Activated CD4-positive, CD25-positive, alpha-beta regulatory T cell treated with anti-CD3 and anti-CD28 coated beads, Interleukin-2, amount 50 U/mL, for 24 hours (primary cell): ENCODE measurements at places on chromosomes 6 and 20.

DNA sequence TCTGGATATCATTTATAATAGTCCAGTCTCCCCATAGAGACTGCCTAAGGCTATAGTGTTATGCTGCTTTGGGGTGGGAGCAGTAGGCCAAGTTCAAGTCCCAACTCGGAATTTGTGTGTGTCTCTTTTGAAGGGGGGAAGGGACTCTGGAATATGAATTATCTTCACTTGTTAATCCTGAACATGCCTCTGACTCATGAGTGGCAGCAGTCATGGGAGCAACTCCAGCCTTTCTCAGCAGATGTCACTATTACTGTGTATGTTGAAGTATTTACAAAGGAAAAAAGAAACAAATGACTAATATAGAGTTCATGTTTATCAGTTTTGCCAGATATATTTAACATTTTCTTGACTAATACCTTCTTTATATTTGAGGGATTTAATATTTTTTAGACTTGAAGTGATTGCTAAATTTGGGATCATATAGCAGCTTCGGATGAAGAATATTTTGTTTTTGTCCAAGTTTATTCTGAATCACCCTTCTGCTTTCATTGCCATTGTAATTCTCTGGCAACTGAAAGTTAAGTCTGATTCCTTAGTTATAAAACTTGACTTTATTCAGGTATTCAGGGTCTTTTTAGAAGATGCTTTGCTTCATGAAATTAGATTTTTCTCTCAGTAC is 23.4 kb downstream of the FAM217A start:
- no peak for ATAC-seq

DNA sequence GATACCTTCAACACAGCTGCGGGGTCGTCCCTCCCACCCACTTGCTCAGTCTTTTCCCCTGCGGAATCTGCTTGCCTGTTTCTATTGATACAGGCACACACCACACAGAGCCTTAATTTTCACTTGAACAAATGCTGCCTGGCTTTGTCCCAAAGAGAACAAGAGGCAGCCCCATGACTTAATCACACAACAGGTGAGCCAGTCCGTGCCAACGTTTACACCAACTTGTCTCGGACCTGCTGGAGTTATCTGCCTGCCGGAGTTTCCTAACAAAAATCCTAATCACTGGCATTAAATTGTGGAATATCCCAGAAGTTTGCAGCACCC is 186.8 kb upstream of the RREB1 start:
- ATAC-seq, result no peak

DNA sequence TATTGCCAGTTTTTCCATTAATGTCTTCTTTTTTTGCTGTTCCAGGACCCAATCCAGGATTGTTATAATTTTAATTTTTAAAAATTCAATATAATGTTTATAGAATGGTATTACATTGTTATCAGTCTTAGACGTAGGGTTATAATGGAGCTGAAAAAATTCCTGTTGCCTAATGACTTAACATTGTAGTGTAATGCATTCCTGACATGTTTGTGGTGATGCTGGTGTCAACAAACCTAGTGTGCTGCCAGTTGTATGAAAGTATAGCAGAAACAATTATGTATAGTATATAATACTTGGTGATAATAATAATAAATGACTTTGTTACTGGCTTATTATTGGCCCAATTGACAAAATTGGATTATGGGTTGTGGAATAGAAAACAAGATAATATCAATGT is 30.4 kb downstream of the KIZ start:
- ATAC-seq, result no peak

DNA sequence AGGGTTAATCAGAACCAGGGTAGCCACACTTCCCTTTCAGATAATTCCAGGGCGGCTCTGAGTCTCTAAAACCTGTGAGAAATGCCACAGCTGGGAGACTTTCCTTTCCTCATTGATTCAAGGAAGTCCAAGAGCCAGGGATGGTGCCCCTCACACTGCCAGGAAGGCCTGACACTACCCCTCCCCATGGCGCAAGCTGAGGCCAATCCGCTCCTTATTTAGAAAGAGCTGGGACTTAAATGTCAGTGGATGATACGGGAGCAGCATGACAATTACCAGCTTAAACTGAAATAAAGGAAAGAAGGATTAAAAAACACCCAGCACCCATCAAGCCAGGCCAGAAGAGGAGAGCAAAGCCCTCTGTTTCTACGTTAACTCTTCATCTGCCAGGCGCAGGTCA is 244.4 kb downstream of the LRFN2 start:
- ATAC-seq, result no peak

DNA sequence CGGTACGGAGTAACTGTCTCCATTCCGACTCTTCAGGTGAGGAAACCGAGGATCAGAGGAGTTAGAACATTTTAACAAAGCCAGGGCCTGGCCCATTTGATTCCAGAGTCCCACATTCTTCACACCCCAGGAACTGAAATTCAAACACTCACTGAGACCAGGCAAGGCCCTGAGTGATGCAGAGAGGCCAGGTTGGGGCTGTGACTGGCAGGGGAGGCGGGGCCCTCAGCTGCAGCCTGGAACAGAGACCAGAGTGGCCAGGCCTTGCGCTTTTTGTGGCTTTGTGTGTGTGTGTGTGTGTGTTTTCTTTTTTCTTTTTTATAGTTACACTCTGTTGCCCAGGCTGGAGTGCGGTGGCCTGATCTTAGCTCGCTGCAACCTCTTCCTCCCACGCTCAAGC is 57.2 kb downstream of the BCAS4 start:
- no peak for ATAC-seq

GRCh38 chr20:14826543-14827313 is 489.3 kb upstream of the FLRT3 start:
- no peak for ATAC-seq

GRCh38 chr20:44166008-44166407 is 21.0 kb downstream of the JPH2 start:
- no peak for ATAC-seq

DNA sequence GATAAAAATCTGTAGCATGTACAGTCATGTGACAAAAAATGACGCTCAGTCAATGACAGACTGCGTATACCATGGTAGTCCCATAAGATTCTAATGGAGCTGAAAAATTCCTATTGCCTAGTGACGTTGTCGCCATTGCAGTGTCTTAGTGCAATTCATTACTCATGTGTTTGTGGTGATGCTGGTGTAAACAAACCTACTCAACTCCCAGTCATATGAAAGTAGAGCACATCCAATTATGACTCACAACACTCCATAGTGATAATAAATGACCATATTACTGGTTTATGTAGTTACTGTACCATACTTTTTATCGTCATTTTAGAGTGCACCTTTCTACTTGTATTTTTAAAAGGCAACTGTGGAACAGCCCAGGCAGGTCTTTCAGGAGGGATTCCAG is 45.0 kb downstream of the TFAP2A start:
- no peak for ATAC-seq

GRCh38 chr6:146850238-146850896 is 251.6 kb downstream of the ADGB start:
- no peak for ATAC-seq

DNA sequence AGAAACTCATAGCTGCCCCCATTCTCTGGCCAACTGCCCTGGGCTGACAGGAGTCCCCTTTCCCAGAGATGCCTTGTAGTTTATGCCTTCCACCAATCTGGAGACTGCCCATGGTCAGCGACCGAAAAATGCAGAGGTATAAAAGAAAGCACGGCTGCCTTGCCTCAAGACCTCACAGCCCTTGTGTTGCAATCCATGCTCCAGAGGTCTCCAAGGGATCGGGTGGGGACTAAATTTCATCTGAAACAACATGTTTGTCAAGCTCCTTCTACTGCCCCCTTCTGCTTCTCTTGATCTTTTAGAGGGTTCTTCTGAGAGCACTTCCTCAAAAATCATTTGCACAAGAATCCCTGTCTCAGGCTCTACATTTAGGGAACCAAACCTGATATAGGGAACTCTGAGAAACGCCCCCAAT is 128.8 kb downstream of the PLCB1 start:
- no peak for ATAC-seq

- no peak for ATAC-seq
Observed at GRCh38 chr6:36580184-36580526, 14.0 kb upstream of the SRSF3 start.

GRCh38 chr6:156905801-156906200 is 128.6 kb downstream of the ARID1B start:
- ATAC-seq, result no peak

- no peak for ATAC-seq
Observed at GRCh38 chr6:93675856-93676417, 256.6 kb upstream of the EPHA7 start.
